ENCODE measurements at places on chromosomes 5 and 9. TPM values are rescaled to one million over a fixed set of nuclear protein-coding genes. Genes with fewer than 3 reads are reported as not detected.

GRCh38 chr5:179927824-179928223, 20.1 kb upstream of the TBC1D9B start:
- no peak overlapping the region for H3K4me3 ChIP-seq
- H3K36me3 ChIP-seq: no peaks in the 10 kb centered on the region
- H3K27me3 ChIP-seq: no peaks in the 10 kb centered on the region
- no peak overlapping the region for H3K27ac ChIP-seq
- no peak for DNase-seq
- H3K4me1 ChIP-seq: no peaks in the 10 kb centered on the region

GRCh38 chr9:75467142-75467541, 378.8 kb downstream of the OSTF1 start:
- H3K4me3 ChIP-seq: no peak overlapping the region
- H3K4me1 ChIP-seq: no peaks in the 10 kb centered on the region
- H3K27me3 ChIP-seq: no peaks in the 10 kb centered on the region
- H3K27ac ChIP-seq: no peak overlapping the region
- no peak for DNase-seq
- no peaks in the 10 kb centered on the region for H3K36me3 ChIP-seq

GRCh38 chr5:58248221-58248620, 211.7 kb downstream of the PLK2 start:
- no peak for DNase-seq
- H3K4me1 ChIP-seq: no peaks in the 10 kb centered on the region
- peaks cover 13% of the 10 kb centered on the region for H3K27me3 ChIP-seq

GRCh38 chr9:2220036-2220435, 204.9 kb downstream of the SMARCA2 start:
- no peaks in the 10 kb centered on the region for H3K4me1 ChIP-seq
- H3K27ac ChIP-seq: no peak overlapping the region
- no peak for DNase-seq
- no peaks in the 10 kb centered on the region for H3K36me3 ChIP-seq
- no peaks in the 10 kb centered on the region for H3K27me3 ChIP-seq

DNA sequence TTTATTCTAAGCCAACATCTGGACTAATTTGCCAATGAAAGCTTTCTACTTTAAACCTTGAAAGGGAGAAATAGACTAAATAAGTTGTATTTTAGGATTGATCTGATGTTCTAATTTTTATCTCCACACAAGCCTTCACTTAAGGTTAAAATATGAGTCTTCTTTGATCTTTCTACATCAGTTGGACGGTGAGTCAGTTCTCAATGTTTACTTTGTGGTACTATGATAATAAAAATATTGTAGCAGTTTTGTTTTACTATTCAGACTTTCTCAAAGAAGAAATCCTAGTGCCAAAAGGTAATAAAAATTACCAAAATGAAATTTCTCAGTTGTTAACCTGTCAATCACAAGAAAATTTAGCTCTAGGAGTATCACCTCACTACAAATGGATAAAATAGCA, 203.5 kb upstream of the RGMB start:
- no peak overlapping the region for H3K27ac ChIP-seq
- DNase-seq: no peak

- peaks cover 9% of the 10 kb centered on the region for H3K36me3 ChIP-seq
- DNase-seq: no peak
- no peak overlapping the region for H3K27ac ChIP-seq
- H3K4me3 ChIP-seq: no peak overlapping the region
- H3K4me1 ChIP-seq: peaks cover 33% of the 10 kb centered on the region
These were observed 2.1 kb upstream of the CAMLG start for GRCh38 chr5:134736173-134736812.

DNA sequence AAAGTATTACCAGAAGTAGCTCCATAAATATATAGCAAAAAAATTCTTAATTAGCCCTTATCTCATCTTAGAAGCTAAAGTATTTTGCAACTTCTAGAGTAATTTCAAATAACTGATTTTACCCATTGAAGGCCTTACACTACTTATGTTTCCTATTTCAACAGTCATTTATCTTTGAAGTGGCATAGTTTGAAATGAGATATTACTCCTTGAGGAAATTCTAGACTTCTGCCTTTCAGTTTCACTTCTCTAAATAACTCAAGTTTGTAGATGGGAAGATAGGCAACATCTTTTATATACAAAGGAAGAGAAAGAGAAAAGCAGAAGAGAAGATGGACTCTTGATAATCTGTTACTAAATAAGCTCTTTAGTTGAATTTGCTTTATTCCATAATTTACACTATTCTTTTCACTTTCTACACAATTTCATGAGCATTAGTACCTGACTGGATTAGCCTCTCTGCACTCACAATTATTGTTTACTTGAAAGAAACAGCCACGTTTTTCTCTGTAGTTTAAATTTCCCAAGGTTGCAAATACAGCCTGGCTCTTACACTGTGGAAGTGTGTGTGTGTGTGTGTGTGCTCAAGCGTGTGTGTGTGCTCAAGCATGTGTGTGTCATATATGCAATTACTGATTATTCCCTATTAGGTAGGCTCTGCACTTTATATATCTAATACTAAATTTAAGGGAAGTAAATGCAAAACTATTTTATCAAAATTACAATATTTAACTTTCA, 60.6 kb upstream of the EMB start:
- H3K4me3 ChIP-seq: no peak overlapping the region
- H3K36me3 ChIP-seq: peaks cover 19% of the 10 kb centered on the region
- DNase-seq: no peak
- H3K4me1 ChIP-seq: peaks cover 10% of the 10 kb centered on the region
- H3K27ac ChIP-seq: no peak overlapping the region

DNA sequence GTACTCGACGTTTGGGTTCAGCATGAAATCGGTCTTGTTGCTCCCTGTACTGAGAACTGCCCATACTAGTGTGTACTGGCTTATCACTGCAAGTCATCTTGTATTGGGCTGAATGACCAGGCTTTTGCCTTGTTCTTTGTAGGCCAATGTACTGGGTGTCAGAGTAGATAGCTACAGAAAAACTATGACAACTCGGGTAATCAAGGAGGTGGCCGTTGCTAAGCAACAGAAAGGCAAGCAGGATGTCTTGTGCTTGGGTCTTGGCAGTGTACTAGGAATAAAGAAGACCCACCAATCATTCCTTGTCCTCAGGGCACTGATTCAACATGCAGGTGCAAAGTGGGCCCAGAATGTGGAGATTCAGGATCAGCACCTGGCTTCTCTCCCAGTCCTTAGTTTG, 11.9 kb upstream of the SHISAL2B start:
- H3K27ac ChIP-seq: no peak overlapping the region
- H3K4me3 ChIP-seq: no peak overlapping the region
- H3K36me3 ChIP-seq: no peaks in the 10 kb centered on the region
- peaks cover 25% of the 10 kb centered on the region for H3K27me3 ChIP-seq
- DNase-seq: no peak

DNA sequence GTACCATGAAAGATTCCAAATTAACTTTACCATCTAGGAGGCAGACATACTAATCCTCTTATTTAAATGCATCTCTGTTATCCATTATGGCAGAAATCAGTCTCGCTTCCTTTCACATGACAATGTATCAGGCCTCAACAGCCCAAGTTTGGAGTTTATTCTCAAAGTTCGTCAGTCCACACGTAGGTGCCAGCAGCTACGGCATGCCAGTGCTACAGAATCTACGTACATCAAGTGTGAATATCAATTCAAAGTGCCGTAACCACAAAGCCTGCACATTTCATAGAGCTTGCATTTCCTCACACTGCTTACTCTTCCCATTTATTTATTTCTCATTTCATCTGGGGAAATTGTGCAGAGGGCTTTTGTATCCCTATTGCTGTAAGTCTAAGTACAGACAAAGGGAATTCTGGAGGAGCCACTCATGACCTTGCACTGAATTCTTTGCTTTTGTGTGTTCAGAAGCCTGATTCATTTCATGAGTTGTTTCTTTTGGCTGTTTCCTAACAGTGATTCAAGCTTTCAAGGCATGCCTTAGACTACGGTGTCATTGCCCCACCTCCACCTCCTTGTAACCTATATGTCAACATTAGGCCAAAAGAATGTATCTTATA, 10.0 kb downstream of the ENC1 start:
- H3K27me3 ChIP-seq: peaks cover 11% of the 10 kb centered on the region
- peak overlapping the region; percentile 31 for H3K27ac ChIP-seq
- H3K4me1 ChIP-seq: peaks cover 33% of the 10 kb centered on the region
- peak; percentile 14 for DNase-seq
- H3K36me3 ChIP-seq: no peaks in the 10 kb centered on the region

GRCh38 chr9:2545881-2546490, 75.6 kb upstream of the VLDLR start:
- H3K4me3 ChIP-seq: no peak overlapping the region
- no peaks in the 10 kb centered on the region for H3K4me1 ChIP-seq
- H3K36me3 ChIP-seq: no peaks in the 10 kb centered on the region
- H3K27ac ChIP-seq: no peak overlapping the region
- no peak for DNase-seq

DNA sequence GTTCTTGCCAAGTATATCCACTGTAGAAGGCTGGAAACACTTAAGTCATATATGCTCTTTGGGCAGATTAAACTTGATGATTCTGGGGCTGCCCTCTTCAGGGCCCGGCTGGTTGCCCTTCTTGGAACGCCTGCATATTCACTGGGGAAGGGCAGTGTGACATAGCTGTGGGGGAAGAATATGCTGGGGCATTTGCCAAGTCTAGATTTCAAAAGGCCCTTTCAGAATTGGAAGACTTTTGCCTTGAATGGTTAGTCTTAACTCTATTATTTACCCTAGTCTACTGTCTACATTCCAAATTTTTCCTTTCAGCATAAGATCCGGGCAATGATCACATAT, 161.2 kb upstream of the PITX1 start:
- no peaks in the 10 kb centered on the region for H3K36me3 ChIP-seq
- H3K27ac ChIP-seq: no peak overlapping the region
- H3K4me1 ChIP-seq: peaks cover 5% of the 10 kb centered on the region
- no peak for DNase-seq

Gene KLF4
- 3.5 TPM for total RNA-seq

Gene PCDHA9
- total RNA-seq: not detected

Gene HTR4
- not detected for total RNA-seq

Measured in activated T-cell treated with anti-CD3 and anti-CD28 coated beads, Interleukin-2, amount 50 U/mL, for 72 hours (primary cell).